ENCODE measurements at places on chromosomes 3 and 15.

DNA sequence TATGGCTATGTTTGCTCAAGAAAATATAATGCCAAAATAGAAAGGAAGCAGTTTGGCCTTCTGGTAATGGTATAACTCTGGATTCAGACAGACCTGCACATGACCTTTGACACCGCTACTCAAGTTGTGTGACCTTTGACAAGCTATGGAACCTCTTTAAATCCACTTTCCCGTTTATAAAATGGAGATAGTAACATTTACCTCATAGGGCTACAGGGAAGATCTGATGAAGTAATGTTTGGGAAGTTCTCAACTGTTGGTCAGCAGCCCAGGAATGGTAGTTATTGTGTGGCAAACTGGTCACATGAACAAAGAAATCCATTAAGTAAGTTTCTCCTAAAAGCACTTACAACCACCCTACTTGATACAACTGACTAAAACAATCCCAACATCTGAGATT is 95.1 kb upstream of the PHLDB2 start:
- DNase-seq = no peak

GRCh38 chr15:77621847-77622208 is 10.9 kb downstream of the LINGO1 start:
- DNase-seq = no peak

DNA sequence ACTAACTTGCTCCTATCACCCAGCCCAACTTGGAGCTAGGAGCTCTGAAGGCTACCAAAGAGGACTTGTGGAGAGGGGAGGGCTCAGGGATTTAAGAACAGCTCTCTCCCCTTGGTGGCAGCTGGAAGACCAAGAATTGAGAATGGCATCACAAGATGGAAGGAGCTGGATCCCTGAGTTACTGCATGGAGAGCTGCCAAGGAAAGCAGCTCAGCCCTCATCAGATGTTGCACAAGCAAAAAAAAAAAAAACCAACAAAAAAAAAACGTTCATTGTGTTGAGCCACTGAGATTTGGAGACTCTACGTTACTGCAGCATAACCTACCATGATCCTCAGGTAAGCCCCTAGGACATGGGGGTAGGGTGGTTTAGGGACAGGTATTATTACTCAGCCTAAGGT is 41.0 kb downstream of the ITGB5 start:
- no peak for DNase-seq

DNA sequence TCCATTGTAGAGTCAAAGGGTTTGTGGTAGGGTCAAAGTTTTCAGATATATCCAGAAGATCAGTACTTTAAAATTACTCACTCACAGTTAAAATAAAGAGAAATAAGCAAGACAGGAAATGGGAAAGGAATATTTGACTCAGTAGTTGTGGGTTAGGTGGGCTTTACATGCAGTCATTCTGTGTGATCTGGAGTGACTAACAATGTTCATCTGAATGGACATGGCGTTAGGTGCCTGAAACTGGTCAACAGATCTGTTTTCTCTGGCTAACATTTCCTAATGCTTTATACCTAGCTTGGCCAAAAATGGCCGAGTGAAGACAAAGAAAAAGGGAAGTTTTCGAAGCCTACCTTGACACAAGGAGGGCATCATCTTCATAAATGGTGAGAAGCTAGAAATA is 133.4 kb upstream of the SATB1 start:
- no peak for DNase-seq

DNA sequence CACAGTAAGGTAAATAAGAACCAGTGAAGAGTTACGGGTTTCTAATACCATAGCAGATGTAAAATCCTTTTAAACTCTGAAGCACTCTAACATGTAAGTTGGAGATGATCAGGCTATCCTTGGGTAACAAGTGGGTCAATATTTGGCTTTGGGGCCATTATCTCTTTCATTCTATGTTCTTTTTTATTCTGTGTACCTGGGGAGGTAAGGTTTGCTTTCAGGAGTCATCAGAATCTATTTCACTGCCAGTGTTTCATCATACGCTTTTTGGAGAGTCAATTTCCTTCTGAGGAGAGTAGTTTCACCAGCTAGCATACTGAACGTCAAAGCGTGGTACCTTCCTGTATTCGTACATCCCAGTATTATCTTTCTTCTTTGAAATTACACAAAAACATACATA is 166.5 kb downstream of the GMNC start:
- DNase-seq = no peak

DNA sequence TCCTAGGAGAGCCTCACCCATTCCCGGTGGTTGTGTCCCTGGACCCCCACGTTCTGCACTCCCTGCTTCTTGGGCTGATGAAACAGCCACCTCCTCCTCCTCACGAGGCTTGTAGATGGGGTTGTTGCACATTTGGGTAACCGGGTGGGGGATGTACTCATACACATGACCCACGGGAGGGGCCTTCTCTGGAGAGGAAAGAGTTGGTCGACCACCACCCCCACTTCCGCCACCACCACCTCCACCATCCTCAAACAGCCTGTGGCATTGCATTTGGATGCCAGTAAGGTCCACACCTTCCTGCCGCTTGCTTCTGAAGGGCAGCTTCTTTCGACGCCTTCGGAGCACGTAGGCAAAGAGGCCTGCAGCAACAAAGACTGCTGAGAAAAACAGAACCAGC is 7.7 kb downstream of the SLITRK3 start:
- no peak for DNase-seq

DNA sequence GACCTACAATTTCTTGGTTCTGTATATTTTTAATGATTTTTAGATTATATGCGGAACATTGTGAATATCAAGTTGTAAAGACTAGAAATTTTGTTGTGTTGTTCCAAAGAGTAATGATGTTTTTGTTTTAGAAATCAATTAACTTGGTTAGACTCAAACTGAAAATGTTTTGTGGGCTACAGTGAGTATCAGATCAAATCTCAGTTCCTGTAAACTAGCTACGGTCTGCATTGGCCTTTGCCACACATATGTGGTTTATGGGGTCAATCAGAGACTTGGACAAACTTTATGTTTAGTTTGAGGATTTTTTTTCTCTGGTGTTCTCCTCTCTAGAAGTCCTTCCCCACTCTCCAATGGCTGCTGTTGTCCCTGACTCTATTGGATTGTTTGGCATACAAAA is 308.0 kb upstream of the THRB start:
- DNase-seq = no peak

DNA sequence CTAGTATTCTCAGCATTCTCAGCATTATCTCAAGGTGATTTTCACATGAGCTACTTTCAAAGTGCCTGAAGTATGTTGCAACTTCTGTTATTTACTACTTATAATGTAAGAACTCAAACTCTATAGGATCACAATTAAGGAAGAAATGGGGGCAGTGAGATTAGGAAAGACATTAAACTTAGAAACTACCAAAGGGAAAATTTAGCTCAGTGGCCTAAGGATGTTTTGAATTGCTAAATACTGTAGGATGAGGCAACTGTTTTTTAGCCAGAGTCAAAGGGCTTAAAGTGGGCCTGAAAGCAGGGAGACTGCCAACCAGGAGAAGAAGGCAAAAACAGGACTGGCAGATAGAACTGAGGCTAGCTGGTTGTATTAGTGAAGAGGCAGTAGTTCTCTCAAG is 55.5 kb upstream of the MBNL1 start:
- DNase-seq = no peak

DNA sequence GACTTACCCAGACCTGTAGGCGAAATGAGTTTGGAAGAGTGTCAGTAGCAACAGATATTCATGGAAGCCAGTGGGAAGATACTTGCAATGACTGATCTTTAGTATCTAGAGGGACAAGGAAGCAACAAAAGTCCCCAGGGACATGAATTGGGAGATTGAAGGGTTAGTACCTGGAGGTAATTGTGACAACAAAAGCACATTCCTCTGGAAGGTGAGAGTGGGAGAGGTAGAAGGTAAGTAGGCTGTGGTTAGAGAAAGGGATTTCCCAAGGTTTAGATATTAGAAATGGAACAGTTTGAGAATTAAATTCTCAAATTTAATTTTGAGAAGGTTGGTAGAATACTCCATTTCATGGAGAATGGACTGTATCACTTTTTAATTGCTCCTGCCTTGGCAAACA is 191.4 kb downstream of the AKAP13 start:
- DNase-seq = no peak

DNA sequence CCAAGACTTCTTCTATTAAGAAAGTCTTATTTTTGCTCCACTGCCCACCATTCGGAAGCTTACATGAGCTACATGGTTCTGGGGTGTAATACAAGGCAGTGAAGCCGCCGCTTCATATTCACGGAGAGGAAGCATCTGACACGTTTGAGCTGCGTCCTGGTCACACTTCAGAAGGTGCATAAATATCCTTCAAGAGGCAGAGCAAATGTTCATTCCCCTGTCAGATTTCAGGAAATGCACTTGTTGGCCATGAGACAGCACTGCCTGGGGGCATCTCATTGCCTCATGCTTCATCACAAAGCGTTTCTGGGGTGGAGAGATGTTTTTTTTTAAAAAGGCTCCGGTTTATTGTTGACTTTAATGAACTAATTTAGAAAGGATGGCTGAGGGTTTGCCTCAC is 119.9 kb downstream of the CADPS start:
- no peak for DNase-seq

GRCh38 chr15:85477730-85478129 is 97.3 kb downstream of the AKAP13 start:
- no peak for DNase-seq

GRCh38 chr3:107810171-107811071 is 280.4 kb downstream of the CD47 start:
- DNase-seq = peak; percentile 22

GRCh38 chr15:68580883-68581155 is 2.0 kb downstream of the CORO2B start:
- DNase-seq = no peak

GRCh38 chr15:65939901-65940617 is 70.8 kb downstream of the RAB11A start:
- DNase-seq = peak; percentile 88

GRCh38 chr3:114144909-114145688 is 33.8 kb downstream of the DRD3 start:
- peak; percentile 62 for DNase-seq

- DNase-seq = no peak
These were observed 16.6 kb downstream of the CRYBG3 start for GRCh38 chr3:97838393-97838792.

DNA sequence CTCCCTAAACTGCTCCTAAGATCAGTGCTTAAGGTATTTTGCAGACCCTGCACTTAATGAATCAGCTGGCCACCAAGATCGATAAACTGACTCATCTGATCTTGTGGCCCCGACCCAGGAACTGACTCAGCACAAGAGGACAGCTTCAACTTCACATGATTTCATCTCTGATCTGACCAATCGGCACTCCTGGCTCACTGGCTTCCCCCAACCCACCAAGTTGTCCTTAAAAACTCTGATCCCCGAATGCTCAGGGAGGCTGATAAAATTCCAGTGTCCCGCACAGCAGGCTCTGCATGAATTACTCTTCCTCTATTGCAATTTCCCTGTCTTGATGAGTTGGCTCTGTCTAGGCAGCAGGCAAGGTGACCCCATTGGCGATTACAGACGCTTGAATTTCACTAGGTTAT is 13.5 kb downstream of the HTR3E start:
- DNase-seq = peak; percentile 42

DNA sequence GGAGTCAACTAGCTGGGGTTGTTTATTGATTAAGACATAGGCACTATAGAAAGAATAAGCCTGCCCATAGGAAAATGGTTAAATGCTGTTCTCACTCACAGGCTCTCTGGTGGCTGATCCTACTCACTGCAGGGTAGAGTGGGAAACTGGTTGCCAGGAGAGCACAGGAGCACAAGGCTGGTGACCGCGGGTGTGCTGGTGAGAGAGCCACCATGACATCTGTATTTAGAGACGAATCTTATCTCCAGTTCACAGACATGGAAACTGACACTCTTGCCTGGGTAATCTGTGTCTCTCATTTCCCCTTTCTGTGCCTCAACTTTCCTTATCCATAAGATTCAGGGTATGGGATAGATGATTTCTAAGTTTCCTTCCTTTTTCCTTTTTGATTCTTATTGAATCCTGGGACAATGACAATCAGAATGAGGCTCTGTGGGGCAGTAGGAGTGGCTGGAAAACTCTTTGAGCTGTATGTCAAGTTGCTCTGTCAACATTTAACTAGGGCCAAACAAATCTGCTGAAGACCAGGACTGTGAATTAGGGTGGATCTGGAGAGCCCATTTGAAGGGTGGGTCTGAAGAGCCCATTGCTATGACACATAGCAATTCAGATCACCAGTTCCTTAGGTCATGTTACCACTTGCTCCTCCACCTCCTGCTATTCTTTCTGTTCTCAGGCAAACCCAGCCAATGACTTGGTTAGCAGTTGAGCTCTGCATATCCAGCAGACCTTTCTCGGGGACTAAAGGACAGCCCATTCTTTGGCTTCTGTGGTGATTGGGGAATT is 286.1 kb upstream of the TBL1XR1 start:
- DNase-seq = no peak

- DNase-seq = no peak
These were observed 327.8 kb upstream of the C2CD4B start for GRCh38 chr15:62492900-62493299.

GRCh38 chr3:12138044-12138443 is 20.7 kb downstream of the TIMP4 start:
- DNase-seq = no peak

GRCh38 chr3:29512641-29513040 is 231.8 kb downstream of the RBMS3 start:
- DNase-seq = no peak

DNA sequence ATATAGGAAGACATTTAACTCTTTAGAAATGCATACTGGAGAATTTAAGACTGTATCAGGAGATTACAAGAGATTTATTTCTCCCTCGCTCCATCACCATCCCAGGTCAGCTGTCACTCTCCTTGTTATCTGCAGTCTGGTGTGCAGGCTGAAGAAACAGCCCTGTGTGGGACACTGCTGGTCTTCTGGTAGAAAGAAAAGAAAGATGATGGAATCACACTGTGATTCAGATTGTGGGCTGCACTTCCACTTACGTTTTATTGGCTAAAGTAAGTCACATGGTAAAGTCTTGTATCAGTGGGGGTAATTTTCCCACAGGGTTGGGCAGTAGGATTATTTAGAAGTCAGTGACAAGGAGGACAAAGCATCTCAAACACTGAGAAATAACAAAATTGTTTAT is 18.1 kb upstream of the ATP1B3 start:
- no peak for DNase-seq

DNA sequence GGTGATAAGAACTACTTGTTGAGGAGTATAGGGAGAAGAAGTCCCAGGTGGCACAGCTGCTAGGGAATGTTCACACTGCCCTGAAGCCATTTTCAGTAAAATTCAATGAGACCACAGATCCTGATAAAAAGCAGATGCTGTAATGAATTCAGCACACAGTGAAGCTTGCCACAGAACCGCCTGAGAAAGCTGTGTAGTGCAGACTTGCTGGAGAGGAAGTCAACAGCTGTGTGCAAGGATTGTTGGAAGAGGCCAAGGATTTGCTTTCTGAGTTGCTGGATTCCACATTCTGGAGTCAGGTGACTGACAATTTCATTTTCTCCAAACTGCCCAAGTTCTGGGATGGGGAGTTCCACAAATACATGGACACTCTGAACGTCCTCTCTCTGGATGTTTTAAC is 70.9 kb downstream of the ANP32A start:
- no peak for DNase-seq

DNA sequence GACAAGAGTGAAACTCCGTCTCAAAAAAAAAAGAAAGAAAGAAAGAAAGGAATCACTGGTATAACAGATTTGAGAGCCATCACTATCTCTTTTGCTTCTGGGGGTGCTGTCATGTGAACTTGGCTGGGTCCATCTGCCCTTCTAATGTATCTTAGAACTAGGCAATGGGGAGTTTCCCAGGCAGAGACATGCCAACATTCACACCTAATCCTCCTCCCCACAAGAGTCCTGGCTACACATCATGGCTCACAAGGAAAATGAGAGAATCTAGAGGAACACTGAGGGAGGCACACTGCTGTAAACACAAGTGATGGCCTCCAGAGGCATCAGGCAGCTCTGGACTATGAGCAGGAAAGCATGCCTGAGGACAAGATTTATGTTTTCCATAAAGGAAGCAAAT is 67.8 kb upstream of the PPP2R3A start:
- DNase-seq = no peak

All from HS-5 (cell line).